ENCODE measurements at places on chromosomes 13 and 19. TPM values are rescaled to one million over a fixed set of nuclear protein-coding genes. Genes with fewer than 3 reads are reported as not detected.

DNA sequence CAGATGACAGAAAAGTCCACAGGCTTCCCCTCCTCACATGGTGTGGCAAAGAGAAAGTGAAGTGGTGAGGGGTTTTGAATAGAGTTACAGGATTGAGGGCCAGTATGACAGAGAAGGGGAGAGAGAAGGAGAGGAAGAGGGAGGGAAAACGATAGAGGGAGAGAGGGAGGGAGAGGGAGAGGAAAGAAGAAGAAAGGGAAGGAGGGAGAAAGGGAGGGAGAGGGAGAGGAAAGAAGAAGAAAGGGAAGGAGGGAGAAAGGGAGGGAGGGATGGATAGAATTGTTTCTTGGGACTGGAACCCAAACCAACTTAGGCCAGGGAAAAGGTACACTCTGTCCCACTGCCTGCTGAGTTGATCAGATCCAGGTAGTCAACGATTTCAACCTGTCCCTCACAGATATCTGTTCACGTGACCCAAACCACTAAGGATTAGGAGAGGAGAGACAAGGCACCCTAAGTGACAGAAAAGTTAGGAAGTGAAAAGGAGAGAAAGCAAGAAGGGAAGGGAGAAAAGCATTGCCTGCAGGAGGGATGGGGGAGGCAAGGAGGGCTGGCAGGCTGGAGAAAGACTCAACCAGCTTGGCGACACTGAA, 8.1 kb upstream of the IGFL3 start:
- no peak for DNase-seq

GRCh38 chr13:94630858-94631257, 29.2 kb downstream of the GPR180 start:
- no peak for DNase-seq

GRCh38 chr19:24033963-24034342, 53.0 kb upstream of the ZNF254 start:
- DNase-seq = no peak

GRCh38 chr13:67228031-67228430, 2.1 kb downstream of the PCDH9 start:
- DNase-seq = no peak

DNA sequence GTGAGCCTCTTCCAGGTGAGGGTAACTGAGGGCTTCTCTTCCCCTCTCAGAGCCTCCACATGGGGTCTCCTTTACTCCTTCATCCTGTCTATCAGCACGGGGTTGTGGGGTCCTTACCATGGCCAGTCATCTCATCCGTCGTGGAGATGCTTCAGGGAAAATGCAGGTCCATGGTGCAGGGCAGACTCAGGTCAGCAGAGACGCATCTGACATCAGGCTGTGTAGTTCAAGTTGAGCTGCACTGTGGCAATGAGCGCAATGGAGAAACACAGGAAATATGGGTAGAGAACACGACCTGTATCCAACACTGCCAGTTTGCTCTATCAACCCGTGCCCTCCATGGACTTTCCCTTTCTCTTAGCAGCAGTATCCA, 13.9 kb downstream of the LILRA5 start:
- no peak for DNase-seq

GRCh38 chr19:43489310-43489709, 15.2 kb downstream of the PHLDB3 start:
- no peak for DNase-seq

DNA sequence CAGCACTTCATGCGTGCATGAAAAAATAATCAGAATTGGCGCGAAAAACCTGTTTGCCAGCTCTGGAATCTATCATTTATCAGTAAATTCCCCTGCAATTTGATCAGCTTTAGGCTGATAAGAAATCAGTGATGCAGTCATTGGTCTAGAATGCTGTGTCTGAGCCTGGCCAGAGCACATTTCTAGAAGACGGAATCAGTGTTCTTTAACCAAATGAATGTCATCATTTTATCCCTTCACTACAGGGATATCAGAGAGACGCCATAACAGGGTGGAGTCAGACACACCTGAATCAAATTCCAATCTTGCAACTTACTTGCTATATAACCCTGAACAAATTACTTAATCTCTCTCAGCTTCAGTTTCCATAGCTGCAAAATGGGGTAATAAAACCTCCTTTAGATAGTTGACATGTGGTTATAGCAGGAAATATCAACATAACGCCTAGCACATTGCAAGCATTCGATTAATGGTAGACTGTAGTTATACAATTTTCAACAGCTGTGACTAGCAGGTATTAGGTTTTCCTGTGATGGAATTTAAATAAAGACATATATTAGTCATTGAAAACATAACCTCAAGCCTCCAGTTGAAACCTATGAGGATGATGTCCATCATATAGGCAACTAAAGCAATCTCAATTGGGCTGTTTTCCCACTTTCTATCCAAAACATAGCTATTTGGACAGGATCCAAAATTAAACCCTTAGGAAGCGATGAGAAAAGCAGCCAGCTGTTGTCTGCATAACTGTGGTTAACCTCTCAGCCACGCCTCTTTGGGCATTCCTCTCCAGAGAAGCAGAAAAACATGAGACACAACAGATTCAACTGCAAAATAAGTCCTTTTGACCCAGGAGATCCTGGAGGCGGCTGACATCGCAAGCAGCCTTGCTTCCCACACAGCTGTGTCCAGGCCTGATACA, 51.6 kb upstream of the UBL3 start:
- DNase-seq = no peak

DNA sequence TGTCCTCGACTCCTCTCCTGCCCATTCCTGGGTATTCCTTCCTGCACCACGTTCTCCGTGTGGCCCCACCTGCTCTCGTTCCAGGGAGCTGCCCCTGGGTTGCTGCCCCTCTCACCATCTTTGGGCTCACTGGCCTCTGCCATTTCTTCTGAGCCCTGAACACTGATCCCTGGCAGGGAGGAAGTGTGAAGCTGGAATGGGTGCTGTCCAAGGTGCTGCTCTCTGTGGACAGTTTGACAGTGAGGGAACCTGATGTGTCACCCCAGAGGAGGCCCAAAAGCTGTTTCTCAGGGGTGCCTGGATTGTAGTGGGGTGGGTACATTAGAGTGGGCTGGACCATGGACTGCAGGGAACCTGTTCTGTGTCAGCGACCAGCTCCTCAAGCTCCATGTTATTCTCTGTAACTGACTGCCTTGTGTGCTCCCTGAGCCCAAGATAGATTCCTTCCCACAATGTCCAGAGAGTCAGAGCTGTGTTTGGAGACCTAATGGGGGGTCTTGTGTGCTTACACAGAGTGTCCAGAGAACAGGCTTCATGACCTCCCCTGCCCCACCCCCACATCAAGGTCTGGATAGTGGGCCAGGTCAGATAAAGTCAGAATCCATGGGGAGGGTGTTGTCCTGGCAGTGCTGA, 7.2 kb upstream of the CEACAM8 start:
- DNase-seq = peak; percentile 50

GRCh38 chr19:5006201-5006600, 37.3 kb downstream of the KDM4B start:
- no peak for DNase-seq

DNA sequence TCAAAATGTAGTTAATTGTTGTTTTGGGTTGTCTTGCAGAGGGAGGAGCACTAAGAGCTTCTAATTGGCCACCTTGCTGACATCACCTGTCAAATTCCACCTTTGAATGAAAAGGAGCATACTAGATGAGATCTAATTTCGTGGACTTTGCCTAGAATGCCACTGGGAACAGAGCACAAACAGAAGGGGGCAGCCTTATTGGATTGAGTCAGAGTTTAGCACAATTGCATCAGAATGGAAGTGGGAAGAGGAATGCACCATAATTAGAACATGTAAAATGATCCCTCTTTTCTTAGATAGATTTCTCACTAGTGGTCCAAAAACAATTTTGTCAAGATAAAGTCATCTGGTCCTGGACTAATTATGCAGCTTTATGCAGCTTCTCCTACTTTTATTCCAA, 1552.2 kb downstream of the PCDH9 start:
- DNase-seq = no peak

DNA sequence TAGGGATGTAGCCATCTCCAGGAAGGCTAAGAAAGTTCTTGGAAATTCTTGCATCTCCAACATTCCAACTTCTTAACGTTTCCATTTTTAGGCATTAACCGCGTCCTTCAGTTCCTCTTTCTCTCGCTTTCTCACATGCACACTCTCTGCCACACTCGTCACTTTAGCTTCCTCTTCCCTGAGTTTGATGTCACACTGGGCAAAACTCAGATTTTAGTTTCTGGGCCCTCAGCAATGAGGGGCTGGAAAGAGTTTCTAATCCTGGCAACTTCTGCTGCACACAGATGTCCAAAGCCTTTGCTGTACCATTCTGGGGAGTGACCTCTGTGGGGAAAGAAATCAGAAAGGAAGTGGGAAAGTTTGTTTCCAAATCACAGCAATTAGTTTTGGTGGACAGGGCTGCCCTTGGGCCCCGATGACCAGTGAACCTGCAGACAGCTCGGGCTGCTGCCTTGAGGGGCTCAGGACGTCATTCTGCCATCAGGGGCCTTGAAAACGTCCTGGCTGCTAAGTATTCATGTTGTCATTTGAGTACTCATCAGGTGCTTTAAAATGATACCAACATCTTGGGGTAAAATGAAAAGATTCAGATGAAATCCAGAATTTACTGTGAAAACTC, 89.3 kb downstream of the KL start:
- no peak for DNase-seq

- no peak for DNase-seq
Observed at GRCh38 chr13:113179374-113180230, 21.2 kb downstream of the PROZ start.

Gene ZNF728
- not detected for total RNA-seq

Gene GTPBP3
- 41.8 TPM for total RNA-seq

Gene RNF113B
- total RNA-seq = not detected

Gene DACH1
- not detected for total RNA-seq

Gene FLT3LG
- 282 TPM for total RNA-seq

Gene TSHZ3
- 1.00 TPM for total RNA-seq

Gene TMEM86B
- total RNA-seq = 19.4 TPM
